ENCODE measurements at places on chromosomes 5 and 9.

GRCh38 chr5:55593115-55593472 is 58.3 kb upstream of the PLPP1 start:
- no peak for DNase-seq

DNA sequence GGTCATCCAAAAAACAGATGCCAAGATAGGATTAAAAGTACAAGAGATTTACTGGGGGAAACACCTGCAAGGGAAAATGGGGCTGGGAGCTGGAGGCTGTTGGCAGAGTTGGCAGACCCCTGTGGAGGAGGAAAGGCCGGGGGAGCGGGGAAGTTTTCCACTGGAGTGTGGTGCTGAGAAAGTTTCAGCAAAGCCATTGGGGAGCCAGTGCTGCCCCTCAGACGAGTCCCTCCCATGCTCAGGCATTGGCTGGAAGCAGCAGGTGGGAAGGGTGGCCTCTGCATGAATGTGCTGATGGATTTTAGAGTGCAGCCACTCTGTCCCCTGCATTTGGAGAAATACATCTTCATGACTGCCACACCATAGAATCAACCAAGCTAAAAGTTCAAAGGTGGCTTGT is 52.8 kb downstream of the TTC1 start:
- DNase-seq = no peak

DNA sequence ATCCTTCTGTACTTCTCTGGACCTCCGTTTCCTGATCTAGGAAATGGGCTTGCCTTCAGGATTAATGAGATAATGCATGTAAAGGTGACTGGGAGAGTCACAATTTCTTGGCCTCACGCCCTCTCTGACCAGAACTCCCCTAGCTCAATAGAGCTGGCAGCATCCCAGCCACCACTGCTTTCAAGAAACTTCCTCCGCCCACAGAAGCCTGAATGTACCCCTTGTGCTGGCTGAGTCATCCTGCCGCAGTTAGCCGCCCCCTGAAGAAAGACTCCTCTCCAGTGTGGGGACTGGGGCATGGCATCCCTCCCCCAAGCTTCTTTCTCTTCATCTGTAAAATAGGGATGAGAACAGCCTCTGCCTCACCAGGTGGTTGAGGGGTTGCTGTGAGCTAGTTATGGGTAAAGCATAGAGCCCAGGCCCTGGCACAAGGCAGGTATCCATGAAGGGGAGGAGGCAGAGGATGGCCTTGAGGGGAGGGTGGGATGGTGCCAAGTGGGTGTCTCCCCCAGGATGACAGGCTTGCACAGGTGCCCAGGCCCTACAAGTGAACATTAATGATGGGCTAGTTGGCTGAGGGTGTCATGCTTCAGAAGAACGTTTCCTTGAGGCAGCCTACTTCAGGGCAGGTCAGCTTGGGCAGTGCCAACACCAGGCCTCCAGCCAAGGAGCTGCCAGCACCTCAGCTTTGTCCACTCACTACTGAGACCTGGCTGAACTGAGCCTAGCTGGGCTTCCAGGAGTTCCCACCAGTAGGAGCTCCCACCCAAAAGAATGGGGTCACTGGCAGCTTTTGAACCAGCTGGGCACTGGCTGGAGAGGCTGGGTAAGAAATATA is 3.4 kb downstream of the PDLIM4 start:
- peak; percentile 86 for DNase-seq

DNA sequence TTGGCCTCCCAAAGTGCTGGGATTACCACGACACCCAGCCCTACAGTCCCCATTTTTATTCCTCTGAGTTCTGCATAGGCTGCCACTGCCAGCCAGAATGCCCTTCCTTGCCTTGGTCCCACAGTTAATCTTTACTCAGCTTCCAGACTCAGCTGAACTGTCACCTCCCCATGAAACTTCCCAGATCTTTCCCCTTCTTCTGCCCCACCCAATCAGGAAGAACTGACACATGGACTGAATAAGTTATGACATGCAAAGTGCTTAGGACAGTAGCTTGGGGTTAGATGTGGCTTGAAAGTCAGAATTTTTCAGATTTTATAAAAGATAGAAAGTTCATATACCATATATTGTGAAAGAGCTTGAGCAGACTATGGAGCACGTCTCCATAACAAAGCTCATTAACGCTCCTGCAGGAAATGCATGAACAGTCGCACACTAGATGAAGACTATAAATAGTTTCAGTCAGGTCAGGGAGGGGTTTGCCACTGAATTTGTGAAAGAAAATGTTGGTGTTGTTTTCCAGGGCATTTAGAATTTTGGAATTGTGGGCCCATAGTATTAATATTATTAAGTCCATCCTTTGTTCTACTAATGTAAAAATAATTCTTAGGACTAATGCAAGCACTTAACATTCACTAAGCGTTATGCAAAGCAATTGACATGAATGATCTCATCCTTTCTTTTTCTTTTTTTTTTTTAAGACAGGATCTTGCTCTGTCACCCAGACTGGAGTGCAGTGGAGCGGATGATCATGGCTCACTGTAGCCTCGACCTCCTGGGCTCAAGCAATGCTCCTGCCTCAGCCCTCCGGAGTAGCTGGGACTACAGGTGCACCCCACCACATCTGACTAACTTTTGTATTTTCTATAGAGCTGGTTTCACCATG is 36.1 kb upstream of the DENND1A start:
- no peak for DNase-seq

DNA sequence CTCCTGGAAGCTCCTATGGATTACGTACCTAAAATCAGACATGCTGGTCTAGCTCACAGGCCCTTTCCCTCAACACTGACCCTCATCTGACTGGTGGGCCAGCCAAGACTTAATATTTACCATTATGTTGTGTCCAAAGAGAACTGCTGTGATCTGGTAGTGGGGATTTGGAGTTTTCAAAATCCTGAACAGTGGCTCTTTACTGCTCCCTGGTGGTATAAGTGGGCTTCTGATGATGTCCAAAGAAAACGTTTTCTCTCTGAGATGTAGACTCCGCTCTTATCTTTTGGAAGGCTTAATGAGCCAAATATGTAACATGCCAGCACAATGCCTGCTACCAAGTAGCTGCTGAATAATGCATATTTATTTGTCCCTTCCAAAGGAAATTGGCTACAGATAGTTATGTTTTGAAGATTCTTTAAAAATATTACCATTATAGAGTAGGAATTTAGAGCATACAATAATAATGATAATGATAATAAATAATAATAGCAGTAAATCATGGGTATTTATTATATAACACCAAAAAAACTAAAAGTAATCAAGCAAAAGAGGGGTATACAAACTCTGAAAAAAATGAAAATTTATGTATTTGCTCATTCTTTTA is 406.6 kb upstream of the TNC start:
- peak; percentile 82 for DNase-seq

All from amniotic epithelial cell (primary cell).